Activated T-cell treated with anti-CD3 and anti-CD28 coated beads, Interleukin-2, amount 50 U/mL, for 48 hours (primary cell): ENCODE measurements at places on chromosomes 1 and 21.

- DNase-seq, result no peak
These were observed 10.5 kb upstream of the OPRD1 start for GRCh38 chr1:28801461-28801860.

DNA sequence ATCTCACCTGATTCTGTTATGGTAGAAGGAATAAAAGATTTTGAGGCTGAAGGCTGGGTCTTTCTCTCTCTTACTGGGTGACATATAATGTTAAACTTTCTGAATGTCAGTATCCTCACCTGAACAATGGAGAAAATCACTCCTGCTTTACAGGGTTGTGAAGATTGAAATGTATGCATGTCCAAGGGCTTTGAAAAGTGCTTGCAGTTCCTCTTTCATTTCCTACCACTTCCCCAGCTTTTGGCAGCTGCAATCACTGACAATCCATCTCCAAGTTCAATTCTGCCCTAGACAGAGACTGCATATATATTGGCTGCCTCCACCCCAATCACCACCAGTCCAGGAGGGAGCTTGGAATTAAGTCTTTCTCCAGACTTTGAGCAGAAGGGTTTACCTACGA lies 39.8 kb downstream of the FAM78B start:
- DNase-seq, result no peak

- no peak for DNase-seq
These were observed 50.4 kb downstream of the EIF4G3 start for GRCh38 chr1:21126324-21126723.

GRCh38 chr1:39488012-39488545 lies 3.4 kb upstream of the BMP8A start:
- no peak for DNase-seq

DNA sequence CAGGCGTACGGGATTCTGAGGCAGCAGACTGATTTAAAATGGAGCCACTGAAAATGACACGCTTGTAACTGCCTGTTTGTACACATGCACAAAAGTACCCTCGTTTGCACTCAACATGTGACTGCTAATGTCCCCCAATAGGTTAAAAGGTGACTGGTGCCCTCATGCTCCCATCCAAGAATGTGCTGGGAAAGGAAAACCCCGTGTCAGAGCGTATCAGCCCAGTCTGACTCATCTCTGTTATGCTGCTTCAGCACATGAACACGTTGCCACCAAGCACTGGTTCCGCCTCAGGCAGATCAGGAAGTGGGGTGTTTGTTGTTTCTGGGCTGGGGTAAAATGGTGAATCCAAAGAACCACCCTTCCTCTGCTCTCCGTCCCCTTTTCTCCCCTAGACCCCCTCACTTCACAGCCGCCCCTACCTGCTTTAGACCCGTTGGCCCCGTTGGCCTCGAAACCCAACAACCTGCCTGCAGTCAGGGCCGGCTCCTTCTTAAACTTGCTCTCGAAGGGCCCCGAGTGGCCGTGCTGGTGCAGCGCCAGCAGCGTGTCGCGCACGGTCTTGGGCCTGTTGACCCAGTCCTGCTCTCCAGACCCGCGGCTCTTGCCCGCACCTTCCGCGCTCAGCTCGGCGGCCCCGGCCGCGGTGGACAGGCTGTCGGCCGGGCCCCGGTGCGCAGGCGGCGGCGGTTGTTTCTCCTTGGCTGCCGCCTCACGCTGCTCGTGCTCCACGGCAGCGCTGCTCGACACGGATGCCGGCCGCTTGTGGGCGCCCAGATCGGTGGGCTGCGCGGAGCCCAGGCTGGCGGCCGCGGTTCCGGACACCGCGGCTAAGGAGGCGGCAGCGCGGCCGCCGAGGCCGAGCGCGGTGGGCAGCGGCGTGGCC lies 1.7 kb downstream of the IRF2BP2 start:
- peak; percentile 81 for DNase-seq

DNA sequence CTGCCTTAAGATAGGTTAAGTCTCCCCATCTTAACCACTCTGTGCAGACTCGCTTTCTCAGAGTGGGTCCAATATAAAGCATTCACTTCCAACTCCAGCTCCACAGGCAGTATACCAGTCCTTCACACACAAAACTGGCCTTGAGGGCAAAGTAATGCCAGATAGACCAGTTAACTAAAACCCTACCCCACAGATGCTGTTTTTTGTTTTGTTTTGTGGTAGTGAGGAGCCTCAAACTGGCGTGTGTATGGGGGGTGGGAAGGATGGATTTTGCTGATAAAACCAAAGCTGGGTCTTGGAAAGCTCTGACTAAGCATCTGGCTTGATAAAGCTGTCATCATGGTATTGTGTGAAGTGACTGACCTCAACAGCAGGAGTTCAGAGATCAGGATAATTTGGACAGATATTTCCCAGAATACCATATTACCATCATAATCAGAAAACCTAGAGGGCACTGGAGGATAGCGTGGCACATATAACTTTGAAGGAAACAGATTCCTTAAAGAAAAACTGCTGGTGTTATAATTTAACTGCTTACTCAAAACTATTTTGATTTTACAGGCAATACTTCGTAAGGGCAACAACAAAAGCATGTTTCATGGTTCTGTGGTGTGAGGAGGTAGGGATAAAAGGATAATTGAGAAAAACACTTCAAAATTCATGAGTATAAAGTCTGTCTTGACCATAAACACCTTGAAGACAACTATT lies 29.6 kb upstream of the CPLANE2 start:
- no peak for DNase-seq

DNA sequence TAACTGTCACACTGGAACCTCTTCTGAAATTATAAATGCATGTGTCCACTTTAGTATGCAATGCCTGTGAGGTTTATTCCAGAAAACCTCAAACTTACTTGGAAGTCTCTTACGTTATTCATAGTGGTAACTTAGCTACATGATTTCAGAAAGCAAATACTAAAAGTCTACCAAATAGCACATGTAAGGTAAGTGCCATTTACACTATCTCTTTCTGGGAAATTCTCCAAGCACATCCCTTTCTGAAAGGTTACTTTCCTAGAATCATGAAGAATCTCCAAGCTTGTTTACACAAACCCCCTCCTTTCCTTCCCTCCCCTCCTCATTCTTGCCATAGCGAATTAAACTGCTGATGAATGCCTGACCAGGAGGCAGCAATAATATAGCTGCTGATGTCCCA lies 42.5 kb downstream of the RAB3GAP2 start:
- no peak for DNase-seq

GRCh38 chr1:33358795-33359503 lies 38.1 kb upstream of the A3GALT2 start:
- DNase-seq, result no peak

DNA sequence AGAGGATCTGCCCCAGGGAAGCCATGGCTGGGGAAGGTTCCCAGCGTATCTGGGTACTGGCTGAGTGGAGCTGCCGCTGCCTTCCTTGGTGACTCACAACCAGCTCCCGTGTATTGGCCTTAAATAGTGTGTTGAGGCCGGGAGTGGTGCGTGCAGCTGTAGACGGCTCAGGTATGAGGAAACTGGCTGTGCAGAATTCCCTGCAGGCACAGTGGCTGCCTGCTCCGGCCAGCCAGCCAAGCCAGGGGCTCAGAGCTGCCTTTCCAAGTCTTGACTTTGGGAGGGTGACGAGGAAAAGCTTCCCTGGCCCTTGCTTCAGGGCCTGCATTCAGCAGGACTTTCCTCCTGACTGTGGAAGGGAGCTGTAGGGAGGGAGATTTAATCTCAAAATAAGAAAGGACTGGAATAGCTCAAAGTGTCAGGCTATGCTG lies at the start of gene VTCN1:
TSS of gene VTCN1 (minus strand) at position 97 of the 431 bp plus-strand sequence. CDS start at position 25, 72 bp downstream.
- DNase-seq, result no peak

DNA sequence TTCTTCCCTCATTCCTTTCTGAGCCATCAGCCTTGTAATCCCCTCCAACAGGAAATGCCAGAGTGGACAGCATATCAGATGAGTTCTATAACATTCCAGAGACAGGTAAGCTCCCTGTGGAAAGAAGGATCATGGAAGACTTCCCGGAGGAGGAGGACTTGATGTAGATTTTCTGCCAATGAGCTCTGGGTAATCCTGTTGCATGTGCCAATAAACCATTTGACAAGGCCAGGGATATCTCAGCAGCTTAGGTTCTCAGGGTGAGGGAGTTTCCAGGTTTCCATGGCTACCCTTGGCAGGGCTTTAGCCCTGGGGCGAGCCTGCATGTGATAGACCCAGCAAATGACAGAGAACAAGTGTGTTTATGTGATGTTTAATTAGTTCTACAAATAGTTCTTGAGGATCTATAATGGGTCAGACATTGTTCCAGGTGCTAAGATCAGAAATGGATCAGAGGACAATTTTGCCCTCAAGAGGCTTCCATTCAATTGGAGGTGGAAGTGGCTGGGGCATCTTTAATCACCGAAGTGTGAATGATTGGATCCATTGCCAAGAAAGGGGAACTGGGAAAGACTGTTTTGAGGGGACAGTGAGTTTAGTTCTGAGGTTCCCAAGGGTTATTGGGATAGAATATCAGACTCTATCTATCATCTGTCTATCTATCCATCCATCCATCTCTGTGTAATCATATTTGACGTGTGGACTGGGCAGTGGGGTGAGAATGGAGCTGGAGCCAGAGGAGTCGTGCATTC lies 6.9 kb downstream of the PLA2G5 start:
- DNase-seq, result no peak

DNA sequence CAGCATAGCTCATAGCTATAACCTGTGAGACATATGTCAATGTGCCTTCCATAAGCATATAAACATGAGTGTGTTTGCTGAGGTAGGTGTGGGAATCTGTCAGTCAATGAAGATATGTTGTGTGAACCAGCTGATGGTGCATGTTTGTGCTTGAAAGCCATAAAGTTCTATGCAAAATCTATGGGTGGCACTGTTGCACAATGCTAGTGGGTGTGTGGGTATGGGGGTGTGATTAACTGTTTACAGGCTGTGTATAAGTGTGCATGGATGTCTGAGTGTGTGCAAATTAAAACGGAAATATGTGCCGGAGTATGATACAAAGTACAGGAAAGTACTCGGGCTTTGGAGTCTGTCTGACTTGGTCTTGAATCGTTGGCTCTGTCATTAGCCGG lies 1.0 kb upstream of the ATP2B4 start:
- DNase-seq, result peak; percentile 64

DNA sequence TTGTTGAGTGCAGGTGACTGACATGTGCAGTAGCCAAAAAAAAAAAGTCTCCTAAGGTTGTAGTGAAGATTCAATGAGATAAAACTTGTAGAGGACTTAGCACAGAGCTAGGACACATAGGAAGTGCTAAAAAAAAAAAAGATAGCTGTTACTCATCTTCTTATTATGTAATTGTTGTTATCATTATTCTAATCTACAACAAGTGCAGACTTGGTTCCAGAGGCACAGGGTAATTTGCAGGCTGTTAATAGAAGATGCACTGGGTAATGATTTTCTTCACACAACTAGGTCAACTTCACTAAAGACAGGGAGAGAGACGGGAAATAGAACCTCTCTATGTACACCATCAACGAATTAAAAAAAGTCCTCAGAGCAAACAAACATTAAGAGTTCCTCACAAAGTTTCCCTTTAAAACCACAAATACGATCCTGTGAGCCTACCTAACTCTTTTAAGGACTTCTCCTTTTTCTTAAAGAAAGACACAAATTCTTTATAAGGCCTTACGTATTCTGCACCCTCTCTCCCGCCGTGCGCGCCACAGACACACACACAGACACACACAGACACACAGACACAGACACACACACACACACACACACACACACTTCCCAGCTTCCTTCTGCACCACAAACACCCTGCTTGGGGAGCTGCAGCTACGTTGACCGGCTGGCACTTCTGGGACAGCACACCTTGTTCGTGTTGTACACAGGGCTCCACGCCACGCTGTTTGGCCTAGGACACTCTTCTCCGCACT lies 49.8 kb upstream of the GADD45A start:
- DNase-seq, result no peak

DNA sequence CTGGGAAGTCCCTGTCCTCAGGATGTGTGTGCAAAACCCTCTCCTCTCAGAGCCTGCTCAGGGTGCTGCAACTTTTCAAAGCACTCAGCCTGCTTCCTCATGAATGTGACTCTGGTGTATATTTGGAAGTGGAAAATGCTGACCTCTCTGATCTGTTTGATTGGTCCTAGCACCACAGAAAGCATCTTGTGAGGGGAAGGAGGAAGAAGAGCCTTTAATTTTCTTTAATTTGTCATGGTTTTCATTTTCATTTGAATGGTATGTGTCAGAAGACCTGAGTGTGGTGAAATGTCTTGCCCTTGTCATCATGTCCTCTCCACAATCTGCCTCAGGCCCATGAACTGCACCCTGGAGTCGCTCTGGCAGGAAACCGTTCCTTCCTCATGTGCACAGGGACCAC lies 383.5 kb downstream of the NTNG1 start:
- DNase-seq, result no peak

GRCh38 chr1:7561331-7561921 lies 209.7 kb upstream of the VAMP3 start:
- DNase-seq, result peak; percentile 53

DNA sequence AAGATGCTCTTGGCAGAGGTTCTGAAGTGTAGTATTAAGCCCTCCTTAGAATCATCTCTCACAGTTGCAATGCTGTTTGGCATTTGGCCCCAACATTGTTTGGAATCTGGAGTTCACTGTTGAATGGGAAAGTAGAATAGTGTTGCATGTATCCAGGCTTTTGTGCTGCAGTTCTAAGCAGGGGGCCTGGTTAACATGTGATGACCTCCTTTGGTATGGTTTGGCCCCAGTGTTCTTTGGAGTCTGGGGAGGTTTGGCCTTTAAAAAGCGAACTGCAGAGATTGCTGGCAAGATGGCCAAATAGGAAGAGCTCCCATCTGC lies 61.8 kb upstream of the PLD5 start:
- no peak for DNase-seq

GRCh38 chr1:58829866-58830265 lies 46.0 kb upstream of the JUN start:
- DNase-seq, result no peak

GRCh38 chr1:81596341-81596740 lies 204.4 kb upstream of the ADGRL2 start:
- no peak for DNase-seq

DNA sequence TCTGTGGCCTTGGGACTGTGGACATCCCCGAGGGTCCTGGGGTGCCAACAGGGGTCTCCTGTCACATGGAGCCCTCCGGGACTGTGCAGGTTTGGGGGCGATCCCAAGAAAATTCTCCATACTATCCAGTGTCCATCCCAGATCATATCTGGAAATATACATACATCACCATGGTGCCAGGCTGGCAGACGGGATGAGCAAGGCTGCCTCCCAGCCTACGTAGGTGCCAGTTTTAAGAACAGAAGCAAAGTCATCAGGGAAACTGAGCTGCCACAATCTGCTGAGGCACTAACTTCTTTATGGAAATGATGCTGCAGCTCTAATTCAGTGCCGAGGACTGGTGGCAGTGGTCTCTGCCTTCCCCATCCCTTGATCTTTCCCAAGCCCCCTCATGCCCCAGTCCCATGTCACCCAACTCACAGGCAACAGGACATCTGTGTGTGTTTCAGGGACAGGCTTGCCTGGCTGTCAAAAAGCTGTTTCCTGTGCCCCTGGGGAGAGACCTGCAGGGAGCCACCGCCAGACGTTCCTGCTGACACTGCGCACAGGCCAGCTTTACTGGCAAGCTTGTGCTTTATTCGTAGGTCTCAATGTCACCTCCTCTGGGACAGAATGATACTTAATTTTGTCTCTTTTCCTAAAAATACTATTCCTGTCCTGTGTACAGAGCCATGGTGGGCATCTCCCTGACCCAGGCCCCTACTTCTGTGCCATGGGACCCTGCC lies 15.5 kb downstream of the TEX35 start:
- DNase-seq, result no peak

GRCh38 chr1:193318347-193318746 lies 131.9 kb upstream of the B3GALT2 start:
- no peak for DNase-seq
